ENCODE measurements at places on chromosomes 1 and 21.
A peak's percentile ranks its signal among the peaks of the same experiment; 100 is the strongest.

DNA sequence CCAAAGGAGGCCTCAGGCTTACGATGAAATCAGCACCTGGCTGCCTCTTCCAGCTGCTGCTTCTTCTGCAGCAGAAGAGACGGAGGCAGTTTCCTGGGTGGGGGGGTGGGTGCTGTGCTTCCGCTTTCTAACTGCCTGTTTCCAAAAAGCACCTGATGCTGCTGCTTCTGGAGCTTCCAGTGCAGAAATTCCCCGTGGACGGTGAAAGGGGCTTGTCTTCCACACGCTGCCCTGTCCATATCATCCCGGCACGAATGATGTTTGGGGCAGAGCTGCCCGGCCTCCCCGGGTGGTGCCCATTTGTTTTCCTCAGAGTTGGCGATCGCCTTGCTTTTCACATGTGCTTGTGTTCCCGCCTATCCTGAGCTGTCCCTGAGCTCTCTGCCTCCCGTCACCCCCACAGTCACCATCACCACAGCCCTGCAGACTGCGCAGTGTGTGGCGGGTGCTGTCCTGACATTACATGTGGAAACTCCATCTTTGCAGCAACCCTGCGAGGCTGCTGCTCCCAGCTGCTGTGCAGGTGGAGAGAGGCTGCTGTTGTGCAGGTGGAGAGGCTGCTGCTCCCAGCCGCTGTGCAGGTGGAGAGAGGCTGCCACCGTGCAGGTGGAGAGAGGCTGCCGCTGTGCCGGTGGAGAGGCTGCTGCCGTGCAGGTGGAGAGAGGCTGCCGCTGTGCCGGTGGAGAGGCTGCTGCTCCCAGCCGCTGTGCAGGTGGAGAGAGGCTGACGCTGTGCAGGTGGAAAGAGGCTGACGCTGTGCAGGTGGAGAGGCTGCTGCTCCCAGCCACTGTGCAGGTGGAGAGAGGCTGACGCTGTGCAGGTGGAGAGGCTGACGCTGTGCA, 1.8 kb downstream of the TTLL10 start:
- DNase-seq: no peak

GRCh38 chr1:29532285-29532684, 296.0 kb downstream of the PTPRU start:
- DNase-seq: no peak

GRCh38 chr1:235093696-235094592, 34.7 kb downstream of the TOMM20 start:
- DNase-seq: peak; percentile 85

DNA sequence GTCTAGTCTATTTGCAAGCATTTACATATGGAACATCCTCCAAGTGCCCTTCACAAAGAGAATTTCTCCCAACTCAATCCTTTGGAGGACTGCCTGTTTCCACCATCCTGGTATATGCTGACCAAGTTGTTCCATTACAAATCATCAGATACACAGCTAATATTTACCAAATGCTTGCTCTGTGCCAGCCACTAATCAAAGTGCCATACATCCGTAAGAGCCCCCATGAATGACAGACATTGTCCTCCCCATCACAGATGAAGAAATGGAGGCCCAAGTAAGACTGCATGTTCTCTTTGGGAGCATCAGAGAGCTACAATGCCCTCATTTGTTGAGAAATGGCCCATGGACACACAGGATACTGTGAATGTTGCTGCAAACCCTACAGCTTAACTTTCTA, 130.0 kb upstream of the BACE2 start:
- DNase-seq: no peak

- no peak for DNase-seq
Measured at GRCh38 chr21:35268261-35268660, 219.2 kb upstream of the RUNX1 start.

- DNase-seq: no peak
Measured at GRCh38 chr1:180988253-180988752, 34.4 kb downstream of the STX6 start.

All from activated naive CD4-positive, alpha-beta T cell treated with anti-CD3 and anti-CD28 coated beads, Interleukin-2, amount 50 U/mL, for 16 hours (primary cell).